ENCODE measurements at places on chromosomes 2 and 18.

DNA sequence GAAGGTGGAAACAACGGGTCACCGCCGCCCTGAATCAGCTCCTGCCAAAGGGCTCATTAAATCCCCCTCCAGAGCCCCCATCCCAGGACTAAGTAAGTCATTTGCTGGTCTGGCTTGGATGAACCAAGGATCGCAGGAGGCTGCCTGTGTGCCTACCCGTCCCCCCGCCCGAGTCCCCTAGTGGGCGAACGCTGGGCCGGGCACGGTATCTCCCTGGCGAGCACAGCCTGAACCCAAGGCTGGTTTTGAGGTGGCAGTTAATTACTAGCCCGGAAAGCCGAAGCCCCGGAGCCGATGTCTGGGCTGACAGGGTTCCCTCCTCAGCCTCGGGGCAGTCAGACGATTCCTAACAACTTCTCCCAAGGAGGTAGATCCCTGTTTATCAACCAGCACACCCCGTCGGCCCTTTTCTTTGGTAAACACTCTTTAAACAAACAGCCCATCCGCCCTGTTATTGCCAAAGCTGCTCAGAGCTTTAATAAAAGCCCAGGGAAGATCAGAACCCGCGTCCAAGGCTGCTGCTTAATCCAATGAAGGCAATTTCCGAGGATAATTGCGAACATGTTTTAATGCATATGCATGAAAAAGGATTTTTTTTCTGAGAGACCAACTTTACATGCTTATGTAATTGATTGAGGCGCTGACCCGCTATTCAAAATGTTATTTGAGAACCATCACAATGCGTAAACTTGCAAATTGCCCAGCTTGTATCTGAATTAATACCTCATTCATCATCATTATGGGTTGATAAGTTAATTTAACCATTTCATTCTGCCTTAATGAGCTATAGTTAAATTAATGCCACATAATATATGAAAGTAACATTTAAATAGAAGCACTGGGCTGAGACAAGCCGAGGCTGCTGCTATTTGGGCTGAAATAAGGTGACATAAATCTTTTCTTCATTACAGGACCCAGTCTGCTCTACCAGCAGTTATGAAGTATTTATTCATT, 10.5 kb downstream of the EVX2 start:
- DNase-seq, result peak; percentile 20

DNA sequence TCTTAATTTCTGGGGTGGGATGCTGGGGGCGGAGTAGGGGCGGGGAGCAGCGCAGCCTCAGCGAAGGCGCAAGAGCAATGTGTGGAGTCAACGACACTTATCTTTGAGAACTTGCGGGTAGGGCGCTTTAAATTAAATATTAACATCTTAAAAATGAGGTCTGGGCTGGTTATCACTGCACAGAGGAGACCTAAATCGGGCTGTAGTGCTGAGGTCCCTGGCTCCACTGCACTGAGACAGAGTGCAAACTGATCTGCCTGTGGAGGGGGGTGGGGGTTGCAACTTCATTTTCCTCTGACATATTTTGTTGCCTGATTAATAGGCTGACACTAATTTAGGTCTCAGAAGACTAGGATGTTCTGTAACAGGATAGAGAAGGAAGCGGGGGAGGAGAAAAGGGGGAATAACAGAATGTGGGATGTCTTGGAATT, 253.0 kb upstream of the FANCL start:
- DNase-seq, result no peak

DNA sequence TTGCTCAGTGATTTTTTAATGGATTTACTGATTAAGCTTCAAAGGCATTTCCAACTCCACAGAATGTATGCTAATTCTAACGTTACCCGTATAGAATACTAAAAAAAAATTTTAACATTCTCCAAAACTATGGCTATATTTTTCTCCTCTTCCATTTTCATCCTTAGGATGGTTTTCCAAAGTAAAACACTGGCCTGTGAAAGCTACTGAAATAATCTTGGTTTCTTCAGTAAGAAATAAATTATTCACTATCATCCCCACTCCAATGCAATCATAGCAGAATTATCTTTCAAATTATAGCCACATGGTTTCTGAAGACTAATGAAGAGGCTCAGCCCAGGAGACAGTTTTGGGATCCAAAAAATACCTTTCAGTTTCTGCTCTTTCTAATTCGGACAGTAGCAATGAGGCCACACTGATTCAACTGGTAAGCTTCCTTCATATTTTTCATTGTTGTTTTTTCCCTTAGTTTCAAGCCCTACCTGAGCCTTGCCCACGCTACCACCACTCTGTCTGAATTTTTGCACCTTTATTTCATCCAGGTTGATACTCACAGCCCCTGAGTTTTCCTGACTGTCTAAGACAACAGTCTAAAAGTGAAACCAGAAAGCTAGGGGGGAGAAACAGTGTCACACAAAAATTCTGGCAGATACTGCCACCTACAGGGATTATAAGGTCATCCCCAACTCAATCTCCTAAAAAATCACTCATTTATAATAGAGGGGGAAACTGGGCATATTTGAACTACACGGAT, 887.9 kb downstream of the NRXN1 start:
- peak; percentile 7 for DNase-seq

- DNase-seq, result no peak
These were observed 10.2 kb downstream of the SIX3 start for GRCh38 chr2:44951714-44952113.

DNA sequence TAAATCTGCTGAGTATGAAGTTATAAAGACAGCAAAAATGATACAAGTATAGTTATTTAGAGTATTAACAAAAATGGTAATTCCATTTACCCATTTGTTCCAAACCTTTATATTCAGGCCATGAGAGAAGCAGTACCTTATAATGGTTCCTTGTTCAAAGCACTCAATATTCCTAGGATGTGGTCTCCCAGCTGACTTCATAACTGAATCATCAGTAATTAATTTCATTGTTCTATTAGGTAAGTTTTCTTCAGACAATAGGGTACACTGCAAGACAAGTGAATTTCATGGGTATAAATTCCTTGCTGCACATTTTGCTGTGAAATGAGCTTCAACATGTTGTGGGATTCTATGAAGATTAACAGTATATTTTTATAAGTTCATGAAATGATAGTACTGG, 550.8 kb upstream of the ZEB2 start:
- DNase-seq, result no peak

- no peak for DNase-seq
These were observed 334.2 kb downstream of the GRB14 start for GRCh38 chr2:164287056-164287455.

- no peak for DNase-seq
These were observed 57.3 kb downstream of the CCDC74A start for GRCh38 chr2:131584940-131585339.

- no peak for DNase-seq
These were observed 68.5 kb downstream of the KLF7 start for GRCh38 chr2:207097278-207097677.

GRCh38 chr2:68925295-68925896, 27.3 kb downstream of the GKN2 start:
- peak; percentile 49 for DNase-seq

DNA sequence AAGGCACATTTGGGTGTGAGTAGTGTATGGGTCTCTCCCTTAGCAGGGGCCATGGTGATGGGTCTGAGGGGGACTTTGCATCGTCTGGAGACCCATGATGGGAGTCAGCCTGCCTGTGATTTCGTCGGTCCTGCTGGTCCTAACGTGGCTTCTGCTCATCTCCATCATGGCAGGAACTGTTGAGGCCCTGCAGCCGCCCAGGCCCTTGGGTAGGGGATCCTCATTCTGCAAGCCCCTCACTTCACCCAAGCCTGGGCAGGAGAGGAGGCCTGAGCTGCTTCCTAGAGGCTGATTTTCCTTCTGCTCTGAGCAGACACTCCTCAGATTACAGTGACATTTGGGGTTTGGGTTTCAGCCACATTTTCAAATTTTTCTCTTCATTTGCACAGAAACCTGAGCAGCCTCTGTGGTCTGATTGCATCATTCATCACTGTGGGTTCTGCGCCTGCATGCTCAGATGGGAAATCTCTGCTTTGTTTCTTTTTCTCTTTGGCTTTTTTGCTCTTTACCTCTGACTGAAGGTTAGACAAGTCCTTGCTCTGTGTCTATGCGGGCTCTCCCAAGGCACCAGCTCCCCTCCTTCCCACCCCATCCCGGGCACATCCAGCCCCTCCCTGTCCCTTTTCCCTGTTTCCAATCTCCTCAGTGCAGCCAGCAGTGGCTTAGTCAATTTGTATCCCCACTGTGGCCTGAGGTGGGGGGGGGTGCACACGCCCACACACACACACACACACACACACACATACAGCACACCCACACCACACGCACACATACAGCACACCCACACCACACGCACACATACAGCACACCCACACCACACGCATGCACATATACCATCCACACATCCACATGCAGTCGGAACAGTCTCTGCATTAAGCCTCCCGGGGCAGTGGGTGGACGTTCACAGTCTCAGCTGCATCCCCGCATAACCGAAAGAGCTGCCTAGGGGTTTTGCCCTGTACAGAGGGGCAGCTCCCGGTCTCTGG, 305.4 kb upstream of the HS6ST1 start:
- DNase-seq, result no peak

DNA sequence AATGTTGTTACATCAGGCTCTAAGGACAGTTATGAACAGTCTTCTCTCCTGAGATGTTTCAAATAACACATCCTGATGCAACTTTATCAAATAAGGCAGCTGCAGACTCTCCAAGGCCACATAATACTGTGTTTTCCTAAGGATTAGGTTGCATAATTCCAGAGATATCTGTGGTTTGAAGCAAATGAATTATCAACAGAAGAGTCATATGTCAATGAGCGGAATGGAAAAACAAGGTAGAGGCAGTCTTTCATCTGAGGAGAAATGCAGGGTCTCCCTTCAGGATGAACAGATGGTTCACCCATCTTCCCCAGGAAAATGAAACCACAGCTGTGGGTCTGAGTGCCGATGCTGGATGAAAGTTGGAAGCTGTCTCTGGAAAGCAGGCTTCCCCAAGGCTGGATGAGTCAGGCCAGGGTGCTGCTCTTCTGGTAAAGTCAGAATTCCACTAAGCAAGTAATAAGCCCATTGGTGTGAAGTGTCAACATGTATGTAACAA, 22.2 kb downstream of the LYG1 start:
- DNase-seq, result no peak

- no peak for DNase-seq
These were observed 27.5 kb upstream of the C18orf32 start for GRCh38 chr18:49514577-49514976.

GRCh38 chr2:66565291-66565690, 130.4 kb downstream of the MEIS1 start:
- DNase-seq, result no peak

- no peak for DNase-seq
These were observed 392.9 kb upstream of the CRIM1 start for GRCh38 chr2:35962585-35963146.

DNA sequence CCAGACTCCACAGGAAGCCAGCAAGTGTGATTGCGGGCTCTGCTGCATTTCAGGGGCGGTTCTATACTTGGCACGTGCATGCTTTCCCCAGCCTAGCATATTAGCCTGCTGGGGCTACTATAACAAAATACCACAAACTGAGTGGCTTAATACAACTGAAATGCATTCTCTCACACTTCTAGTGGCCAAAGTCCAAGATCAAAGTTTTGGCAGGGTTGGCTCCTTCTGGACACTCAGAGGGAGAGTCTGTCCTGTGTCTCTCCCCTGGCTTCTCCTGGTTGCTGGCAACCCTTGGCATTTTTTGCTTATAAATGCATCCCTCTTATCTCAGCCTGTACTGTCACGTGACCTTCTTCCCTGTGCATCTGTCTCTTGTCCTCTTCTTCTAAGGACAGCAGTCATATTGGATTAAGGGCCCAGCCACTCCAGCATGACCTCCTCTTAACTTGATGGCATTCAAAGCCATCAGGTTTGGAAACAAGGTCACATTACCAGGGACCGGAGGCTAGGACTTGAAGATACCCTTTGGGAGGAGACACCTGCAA, 138.7 kb downstream of the RNF152 start:
- no peak for DNase-seq

- no peak for DNase-seq
These were observed 705 bp downstream of the YES1 start for GRCh38 chr18:811182-811891.

- peak; percentile 92 for DNase-seq
These were observed 35.6 kb upstream of the PNO1 start for GRCh38 chr2:68121873-68122679.

DNA sequence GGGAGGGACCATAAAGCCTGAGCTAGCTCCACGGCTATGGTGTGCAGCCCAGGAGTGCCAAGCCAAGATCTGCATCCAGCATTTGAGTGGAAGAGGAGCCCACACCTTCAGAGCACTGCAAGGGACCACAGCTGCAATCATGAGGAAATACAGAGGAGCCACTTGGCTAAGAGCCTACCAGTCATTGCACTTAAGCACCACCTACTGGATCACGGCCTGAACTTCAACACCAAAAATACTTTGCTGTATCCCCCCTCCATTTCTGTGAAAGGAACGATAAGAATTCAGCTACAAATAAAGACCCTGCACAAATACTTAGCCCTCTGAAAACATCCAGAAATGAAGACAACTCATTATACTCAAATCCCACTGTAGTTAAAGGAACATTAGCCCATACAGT, 545.3 kb downstream of the TSN start:
- no peak for DNase-seq

DNA sequence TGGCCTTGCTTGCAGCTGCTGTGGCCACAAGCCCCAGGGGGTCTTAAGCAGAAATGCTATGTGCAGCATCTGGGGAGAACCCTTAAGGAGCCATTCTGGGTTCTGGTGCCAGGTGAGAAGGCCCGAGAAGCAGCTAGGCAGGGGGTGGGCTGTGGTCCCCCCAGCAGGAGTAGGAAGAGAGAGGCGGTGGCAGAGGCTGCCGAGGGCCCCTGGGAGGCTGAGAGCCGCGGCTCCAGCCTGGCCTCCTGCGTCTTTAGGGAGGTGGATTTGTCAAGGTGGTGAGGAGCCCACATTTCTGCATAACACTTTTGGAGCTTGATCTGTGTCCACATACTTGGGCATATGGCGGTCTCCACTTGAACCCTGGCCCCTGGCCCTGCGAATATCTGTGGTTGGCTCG, 196.5 kb downstream of the TWIST2 start:
- DNase-seq, result no peak
